ENCODE measurements at places on chromosomes 7 and 10. TPM values are rescaled to one million over a fixed set of nuclear protein-coding genes. Genes with fewer than 3 reads are reported as not detected.

XRCC2 gene
- 0.62 TPM for total RNA-seq

SEMA3E gene
- 3.2 TPM for total RNA-seq

TAS2R4 gene
- 0.68 TPM for total RNA-seq

DRGX gene
- not detected for total RNA-seq

Measured in myocyte (in vitro differentiated cells).